ENCODE measurements at places on chromosomes 6 and 20. TPM values are rescaled to one million over a fixed set of nuclear protein-coding genes. Genes with fewer than 3 reads are reported as not detected.

Gene DYNLT2
- total RNA-seq = 0.73 TPM

Gene LST1
- total RNA-seq = 5.6 TPM

Gene CRISP3
- total RNA-seq = not detected

Gene DLL1
- total RNA-seq = 5.3 TPM

Gene SEMG1
- total RNA-seq = not detected

Gene CLPSL1
- not detected for total RNA-seq

Gene HTR1B
- not detected for total RNA-seq

Gene SMPDL3A
- 17.4 TPM for total RNA-seq

Gene CYP24A1
- total RNA-seq = not detected

Gene TP53TG5
- total RNA-seq = not detected

Gene ULBP1
- 0.10 TPM for total RNA-seq

Gene GLP1R
- not detected for total RNA-seq

Gene NCR2
- total RNA-seq = not detected

DNA sequence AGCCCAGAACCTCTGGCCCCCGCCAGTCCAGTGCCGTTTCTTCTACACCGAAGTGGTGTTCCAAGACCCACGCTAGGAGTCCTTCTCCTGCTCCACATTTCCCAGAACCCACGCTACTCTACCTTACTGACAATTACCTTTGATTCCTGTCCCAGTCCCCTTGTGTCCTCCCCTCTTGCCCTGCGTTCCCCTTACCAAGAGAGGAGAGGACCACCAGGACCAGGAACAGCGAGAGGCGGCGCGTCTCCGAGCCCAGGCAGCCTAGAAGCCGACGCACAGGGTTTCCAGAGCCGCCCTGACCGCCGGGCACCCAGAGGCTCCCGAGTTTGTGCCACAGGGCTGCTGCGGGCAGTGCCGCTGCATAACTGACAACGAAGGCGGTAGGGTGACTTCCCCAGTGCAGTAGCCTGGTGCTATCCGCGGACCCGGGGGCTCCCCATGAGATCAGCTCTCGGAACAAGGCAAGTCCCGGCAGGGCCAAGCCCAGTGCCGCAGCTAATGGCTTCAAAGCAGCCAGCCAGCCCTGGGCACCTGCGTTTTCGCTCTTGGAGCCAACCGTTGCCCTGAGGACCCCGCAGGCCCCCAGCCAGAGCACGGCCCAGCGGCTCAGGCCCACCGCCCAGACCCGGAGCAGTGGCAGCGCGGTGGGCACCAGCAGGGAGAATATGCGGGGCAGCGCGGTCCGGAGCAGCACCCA is 512 bp downstream of the TAP1 start:
- peak; percentile 34 for DNase-seq

DNA sequence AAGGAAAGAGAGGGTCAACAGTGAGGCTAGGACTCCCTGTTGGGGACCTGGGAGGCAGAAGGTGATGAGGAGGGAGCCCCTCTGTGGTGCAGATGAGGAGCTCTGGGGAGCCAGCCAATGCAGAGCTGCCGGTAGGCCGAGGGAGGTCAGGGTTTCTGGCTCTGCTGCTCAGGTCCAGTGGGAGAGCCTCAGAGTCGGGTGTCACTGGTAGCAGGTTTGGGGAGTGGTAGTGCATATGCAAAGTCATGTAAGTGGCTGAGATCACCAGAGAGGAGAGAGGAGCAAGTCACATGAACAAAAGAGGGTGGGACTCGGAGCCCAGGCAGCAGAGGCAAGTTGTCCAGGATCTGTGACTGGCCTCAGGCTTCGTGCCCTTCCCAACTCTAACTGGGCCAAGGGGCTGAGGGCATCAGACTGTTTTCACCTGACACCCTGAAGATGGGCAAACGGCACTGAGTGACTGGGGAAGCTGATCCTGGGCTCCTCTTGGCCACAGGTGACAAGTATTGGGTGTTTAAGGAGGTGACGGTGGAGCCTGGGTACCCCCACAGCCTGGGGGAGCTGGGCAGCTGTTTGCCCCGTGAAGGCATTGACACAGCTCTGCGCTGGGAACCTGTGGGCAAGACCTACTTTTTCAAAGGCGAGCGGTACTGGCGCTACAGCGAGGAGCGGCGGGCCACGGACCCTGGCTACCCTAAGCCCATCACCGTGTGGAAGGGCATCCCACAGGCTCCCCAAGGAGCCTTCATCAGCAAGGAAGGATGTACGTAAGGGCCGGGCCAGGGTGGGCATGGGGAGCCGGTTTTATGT is 6.6 kb downstream of the MMP24OS start:
- no peak for DNase-seq

DNA sequence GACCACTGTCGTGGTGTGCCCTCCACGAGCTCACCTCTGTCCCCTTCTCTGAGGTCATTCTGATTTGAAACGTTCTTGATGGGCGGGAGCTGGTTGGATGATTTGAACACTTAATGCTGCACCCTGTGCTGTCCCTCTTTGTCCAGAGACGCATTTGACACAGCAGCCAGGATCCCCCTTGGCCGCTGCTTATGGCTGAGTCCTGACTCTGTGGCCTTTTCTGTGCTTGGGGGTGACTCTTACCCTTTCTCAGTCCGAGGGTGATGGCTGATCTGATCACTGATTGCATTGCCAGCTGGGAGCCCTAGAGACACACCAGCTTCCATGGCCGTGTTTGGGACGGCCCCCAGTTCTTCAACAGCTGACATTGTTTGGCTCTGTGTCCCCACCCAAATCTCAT is 43.5 kb upstream of the FRMD1 start:
- DNase-seq = no peak

GRCh38 chr20:9978397-9979004 is 56.3 kb upstream of the ANKEF1 start:
- DNase-seq = no peak

DNA sequence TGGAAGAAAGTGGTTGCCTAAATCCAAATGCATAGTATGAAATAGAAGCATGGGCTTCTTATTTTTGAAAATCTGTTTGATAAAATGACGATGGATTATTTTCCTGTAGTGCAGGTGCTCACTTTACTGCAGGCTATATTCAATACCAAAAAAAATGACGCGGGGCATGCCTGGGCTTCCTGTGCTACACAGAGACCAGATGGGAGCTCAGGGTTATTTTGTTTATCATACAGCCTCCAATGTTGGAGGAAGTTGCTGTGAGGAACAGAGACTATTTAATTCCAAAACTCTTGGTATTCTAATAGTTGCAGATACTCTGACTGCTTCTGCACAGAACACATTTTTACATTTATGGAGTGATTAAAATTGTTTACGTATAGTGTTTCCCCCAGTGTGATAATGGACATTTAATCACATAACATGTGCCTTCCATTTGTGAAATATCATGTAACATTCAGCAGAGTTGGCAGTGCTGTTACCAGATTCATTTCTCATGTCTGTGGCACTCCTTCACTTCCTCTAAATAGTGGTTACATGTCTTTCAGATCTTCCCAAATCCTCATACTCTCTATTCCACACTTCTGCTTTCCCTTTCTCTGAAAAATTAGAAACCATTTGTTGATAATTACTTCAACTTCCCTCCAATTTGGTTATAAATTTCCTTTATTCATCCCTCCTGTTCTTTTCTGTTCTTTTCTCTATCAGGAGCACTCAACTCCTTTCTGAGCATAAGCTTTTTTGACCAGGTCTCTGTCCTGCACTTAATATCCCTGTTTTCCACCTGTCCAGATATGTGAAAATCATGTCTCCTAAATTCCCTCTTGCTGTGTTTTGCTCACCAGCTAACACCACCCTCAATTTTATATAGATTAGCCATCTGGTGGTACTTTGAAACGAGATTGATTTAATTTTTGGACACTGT is 121.6 kb downstream of the ADGRB3 start:
- no peak for DNase-seq

GRCh38 chr20:57251344-57251743 is 15.1 kb downstream of the BMP7 start:
- DNase-seq = no peak

DNA sequence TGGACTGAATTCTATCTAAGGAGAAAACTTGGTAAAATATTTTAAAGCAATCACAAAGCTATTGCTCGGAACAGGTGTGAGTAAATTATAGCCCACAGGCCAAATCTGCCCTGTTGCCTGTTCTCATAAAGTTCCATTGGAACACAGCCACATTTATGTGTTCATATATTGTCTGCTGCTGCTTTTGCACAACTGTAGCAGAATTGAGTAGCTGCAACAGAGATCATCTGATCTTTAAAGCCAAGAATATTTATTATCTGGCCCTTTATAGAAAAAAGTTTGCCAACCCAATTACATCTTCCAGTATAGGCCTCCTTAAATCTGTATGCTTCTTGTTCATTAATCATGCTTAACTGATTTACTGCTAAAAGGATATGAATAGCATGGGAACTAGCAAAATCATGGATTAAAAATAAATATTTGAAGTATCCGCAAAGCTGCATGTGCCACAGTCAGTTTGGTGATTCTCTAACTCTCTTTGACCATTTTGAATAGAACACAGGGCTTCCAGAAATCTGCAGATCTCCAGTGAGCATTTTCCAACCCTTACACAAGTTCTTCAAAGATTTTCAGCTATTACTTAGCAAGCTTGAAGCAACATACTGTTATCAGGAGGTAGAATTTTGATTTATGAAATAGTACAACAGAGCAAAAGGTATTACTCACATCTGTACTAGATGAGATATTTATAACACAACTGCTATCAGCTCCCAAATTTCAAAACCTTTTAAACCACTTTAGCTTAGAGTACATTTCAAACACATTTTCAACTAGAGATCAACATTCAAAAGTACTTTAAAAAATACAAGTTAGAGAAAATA is 312.6 kb upstream of the ID4 start:
- DNase-seq = no peak

GRCh38 chr6:24139080-24139479 is 13.1 kb downstream of the NRSN1 start:
- DNase-seq = no peak

- no peak for DNase-seq
Measured at GRCh38 chr20:33719277-33719988, 677 bp downstream of the PXMP4 start.

DNA sequence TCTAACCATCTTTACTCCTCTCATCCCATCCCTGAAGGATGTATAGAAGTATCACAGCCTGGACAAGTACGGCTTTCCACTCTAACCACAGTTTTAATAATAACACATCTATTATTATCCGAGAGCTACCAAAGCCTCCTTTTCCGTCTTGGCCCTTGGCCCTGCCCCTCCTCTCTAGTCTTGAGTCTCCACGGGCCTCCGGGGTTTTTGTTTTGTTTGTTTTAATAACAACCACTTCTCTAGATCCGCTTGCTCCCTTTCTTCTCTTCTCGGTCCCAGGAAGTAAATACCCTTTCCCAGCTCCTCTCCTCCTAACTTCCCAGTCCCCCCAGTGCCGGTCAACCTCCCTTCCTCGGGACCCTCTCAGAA is 661 bp downstream of the LCA5 start:
- DNase-seq = peak; percentile 58

DNA sequence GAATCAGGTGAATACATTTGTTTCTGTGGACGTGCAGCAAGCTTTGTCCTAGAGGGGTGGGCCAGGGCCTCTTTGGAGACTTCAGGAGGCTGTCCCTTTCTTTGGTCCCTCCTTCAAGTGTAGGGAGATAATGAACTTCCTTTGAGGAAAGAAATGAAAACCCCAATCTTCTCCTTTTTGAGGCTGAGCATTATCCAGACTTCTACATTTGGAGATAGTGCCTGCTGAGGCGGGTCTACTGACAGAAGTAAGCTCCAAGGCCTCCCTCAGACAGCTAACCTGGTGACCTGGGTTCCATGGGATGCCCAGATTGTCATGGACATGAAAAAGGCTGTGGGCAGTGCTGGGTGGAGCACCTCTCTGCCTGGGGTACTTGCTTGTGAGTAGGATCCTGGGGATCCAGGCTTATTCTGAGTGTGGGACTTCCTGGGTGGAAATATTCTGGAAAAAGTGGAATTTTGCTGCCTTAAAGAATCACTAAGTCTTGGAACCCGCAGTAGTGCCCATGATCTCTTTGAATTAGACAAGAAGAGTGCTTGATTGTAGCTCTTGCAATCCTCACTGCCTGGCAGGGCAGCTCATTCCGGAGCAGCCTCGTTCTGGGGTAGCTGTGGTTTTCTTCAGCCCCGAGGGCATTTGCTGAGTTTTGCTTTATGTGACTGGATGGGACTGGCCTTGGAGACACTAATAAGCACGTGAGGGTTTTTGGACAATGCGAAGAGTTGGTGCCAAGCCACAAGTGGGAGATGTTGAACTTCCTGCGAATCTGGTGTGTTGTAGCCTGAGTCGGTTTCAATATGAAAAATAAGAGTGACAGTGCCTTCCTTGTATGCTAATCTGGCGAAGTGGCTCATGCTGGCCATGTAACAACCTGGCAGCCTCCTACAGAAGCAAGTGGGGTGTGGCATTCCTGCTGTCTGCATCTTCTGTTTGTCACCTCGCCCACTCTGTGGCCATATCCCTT is 28.1 kb downstream of the SNRNP48 start:
- peak; percentile 24 for DNase-seq

DNA sequence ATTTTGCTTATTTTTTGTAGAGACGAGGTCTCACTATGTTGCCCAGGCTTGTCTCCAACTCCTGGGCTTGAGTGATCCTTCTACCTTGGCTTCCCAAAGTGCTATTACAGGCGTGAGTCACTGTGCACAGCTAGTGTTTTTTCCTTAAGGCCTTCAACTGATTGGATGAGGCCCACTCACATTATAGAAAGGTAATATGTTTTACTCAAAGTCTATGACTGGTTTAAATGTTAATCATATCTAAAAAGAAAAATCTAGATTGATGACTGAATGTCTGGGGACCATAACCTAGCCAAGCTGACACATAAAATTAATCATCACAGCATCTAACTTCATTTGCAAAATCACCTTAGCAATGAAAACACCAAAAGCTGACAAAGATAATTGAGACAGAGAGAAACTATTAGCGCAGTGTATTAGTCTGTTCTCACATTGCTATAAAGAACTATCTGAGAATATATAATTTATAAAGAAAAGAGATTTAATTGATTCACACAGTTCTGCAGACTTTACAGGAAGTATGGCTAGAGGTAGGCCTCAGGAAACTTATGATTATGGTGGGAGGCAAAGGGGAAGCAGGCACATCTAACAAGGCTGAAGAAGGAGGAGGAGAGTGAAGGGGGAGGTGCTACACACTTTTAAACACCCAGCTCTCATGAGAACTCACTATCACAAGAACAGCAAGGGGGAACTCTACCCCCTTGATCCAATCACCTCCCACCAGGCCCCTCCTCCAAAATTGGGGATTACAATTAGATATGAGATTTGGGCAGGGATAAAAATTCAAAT is 66.8 kb upstream of the ARHGAP18 start:
- DNase-seq = no peak

- DNase-seq = no peak
Measured at GRCh38 chr20:63127700-63128364, 88.1 kb downstream of the YTHDF1 start.

DNA sequence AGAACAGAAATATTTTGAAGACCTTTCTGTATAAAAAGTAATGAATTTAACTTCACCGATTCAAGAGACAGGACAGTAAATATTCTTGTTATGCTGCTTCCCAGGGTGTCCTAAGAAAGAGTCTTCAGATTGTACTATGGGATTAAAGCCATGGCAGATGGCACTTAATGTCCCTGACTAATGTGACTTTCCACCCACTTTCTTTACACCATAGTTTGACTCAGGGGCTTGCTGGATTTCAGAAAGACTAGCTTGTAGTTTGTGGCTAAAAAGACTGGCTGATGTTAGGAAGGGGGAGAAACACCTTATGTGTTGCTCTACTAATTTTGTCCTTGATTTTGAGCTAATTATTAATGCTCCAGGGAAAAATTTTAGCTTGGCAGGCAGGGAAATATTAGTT is 75.9 kb downstream of the UTRN start:
- DNase-seq = no peak

- no peak for DNase-seq
Measured at GRCh38 chr6:22150368-22151035, 146.3 kb downstream of the PRL start.

- no peak for DNase-seq
Measured at GRCh38 chr20:59559863-59560262, 44.5 kb upstream of the PHACTR3 start.

Measured in psoas muscle (tissue), 8 donors.